IPS DF 6.9 (cell line): ENCODE measurements at places on chromosomes 11 and 22.

DNA sequence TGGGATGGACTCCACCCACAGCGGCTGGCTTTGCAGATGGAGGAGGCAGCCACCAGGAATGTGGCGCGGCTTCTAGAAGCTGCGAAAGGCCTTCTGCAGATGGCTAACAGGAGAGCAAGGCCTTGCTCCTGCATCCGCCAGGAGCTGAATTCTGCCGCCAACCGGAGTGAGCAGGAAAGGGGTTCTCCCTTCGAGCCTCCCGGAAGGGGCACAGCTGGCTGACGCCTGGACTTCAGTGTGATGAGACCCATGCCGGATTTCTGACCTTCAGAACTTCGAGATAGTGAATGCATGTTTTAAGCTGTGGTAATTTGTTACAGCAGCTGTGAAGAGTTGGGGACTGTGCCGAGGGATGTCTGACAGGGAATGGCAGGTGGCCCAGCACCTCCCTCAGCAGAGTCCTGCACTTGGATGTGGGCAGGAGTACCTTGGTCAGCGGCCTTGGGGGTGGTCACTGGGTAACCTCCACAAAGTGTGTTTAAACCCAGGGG, 7.7 kb downstream of the TBC1D22A start:
- no peak for DNase-seq

- DNase-seq: no peak
These were observed 78.8 kb downstream of the TNRC6B start for GRCh38 chr22:40256516-40256915.

- DNase-seq: no peak
These were observed 824 bp upstream of the CBX6 start for GRCh38 chr22:38872831-38873248.

- DNase-seq: no peak
These were observed 52.2 kb downstream of the C11orf58 start for GRCh38 chr11:16790486-16791190.

DNA sequence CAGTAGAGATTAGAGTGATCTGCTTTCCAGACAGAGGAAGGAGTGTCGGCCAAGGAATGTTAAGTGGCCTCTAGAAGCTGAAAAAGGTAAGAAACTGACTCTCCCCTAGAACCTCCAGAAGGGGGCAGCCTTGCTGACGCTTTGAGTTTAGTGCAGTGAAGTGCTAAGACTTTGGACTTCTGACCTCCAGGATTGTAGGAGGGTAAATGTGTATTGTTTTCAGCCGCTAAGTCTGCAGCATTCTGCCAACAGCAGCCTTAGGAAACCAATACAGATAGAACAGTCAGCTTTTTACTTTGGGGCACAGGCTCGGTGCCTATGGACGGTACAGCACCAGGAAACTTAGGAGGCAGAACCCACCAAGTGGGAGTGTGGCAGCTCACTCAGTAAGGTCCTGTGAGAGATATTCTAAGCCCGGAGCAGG, 3.6 kb upstream of the TBC1D22A start:
- DNase-seq: peak; percentile 60

DNA sequence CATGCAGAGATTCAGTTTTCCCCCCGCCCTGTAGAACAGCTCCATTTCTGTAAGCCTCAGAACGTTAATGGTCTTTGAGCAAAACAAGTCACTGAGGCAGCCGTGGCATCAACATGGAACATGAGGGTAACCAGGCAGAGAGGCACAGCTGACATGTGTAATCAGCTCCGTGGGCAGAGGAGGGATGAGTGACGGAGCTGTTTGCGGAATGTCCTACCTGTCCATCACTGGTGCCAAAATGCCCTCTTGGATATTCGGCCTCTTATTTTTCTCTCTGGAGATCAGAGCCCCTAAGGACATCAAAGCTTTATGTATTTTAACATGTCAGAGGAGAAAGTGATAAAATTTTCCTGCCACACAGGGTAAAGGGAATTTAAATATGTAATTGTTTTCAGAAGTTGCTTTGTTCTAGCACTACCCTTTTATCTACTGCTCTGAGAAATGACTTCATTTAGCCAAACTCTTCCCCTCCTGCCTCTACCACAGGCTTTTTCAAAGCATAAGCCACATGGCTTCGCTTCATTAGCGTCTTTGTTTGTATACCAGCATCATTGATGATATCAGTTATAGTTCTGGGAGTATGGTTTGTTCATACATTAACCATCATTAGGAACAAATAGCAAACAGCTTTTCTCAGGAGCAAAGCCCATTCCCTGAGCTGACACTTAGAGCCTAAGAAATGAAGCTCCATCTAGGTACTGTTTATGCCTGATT, 32.9 kb downstream of the C11orf71 start:
- DNase-seq: no peak

GRCh38 chr11:126725521-126725920, 275.0 kb downstream of the KIRREL3 start:
- no peak for DNase-seq

DNA sequence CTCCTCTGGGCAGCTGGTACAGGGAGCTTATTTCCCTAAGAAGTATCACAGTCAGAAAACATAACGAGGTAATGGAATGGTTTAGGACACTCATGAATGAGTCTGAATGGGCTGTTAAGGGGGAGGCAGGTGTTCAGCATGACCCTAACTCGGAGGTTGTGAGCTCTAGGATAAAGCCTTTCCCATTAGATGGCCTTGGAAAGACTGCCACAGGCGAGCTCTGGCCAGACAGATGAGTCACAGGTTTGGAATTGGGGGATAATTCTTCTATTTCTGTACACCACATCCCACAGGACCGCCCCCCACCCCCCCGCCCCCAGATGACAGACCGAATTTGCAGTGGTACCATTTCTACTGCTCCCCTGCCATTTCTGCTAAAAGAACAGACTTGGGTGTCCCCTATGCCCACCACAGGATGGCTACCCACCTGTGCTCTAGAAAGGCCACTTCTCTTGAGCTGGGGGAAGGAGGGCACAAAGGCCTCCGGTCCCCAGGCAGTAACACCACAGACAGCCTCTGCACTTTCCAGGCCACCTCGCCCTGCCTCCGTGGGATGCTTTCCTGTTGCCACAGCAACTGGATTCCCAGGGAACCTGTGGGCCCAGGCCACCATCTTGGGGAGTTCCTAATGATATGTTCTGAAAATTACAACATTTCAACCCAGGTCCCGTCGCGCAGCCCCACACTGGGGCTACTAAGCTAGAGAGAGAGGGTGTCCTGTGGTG, 76.7 kb downstream of the TRIM29 start:
- no peak for DNase-seq

- no peak for DNase-seq
These were observed 25.2 kb upstream of the GCAT start for GRCh38 chr22:37782340-37783168.

GRCh38 chr11:115425250-115425649, 79.0 kb downstream of the CADM1 start:
- no peak for DNase-seq

GRCh38 chr11:128884703-128885338, 6.3 kb upstream of the KCNJ5 start:
- no peak for DNase-seq
